ENCODE measurements at places on chromosomes 13 and 19.

- DNase-seq = no peak
Observed at GRCh38 chr19:40605216-40605971, 4.2 kb downstream of the LTBP4 start.

DNA sequence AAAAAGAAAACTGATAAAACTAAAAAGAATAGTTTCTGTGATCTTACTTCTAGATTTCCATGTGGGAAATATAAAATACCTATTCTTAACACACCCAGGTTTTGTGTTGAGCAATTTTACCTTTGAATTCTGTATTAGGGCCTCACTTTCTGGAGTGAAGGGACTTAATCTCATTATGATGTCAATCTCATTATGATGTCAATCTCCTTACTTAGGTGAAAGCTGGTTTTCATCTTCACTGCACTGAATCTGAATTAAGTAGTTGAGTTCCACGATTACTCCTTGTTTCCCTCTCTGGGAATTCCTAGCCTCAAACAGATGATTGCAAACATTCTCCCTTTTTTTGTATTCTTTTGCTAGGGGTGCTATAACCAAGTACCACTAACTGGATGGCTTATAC is 1367.2 kb downstream of the EFNB2 start:
- no peak for DNase-seq

- DNase-seq = no peak
Observed at GRCh38 chr13:21595546-21595822, 8.5 kb downstream of the MICU2 start.

DNA sequence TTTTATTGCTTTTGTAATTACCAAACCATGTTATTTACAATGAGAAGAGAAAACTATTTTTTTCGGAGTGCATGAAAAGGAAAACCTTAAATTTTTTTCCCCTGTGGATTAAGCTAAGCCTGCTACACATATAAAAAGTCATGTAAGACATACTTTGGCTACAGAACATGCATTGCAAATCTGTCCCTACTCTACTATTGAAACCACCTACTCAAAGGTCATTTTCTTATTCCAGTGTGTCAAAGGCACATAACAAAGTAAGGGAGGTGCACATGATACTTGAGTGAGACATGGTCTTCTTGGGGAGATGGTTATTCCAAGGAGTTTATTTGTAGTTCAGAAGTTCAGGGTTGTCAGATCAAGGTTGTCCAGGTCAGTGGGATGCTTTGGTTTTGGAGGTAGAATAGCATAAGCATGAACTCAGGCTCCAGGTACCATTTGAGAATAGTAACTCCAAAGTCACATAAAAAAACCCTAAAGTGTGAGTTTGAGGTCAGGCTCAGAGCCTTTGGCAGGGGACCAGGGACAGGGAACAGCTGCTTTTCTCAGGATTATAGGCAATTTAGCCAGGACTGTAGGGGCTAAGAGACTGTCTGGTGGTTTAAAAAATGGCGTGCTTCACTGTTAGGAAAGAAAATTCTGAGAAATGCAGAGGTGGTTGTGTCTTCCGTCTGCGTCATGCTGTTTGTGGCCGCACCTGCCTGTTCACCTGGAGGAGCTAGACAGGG is 15.4 kb downstream of the FARP1 start:
- DNase-seq = no peak

- DNase-seq = no peak
Observed at GRCh38 chr13:89568276-89568675, 1779.2 kb upstream of the MIR17HG start.

GRCh38 chr13:44207476-44207875 is 166.1 kb upstream of the SERP2 start:
- DNase-seq = no peak

DNA sequence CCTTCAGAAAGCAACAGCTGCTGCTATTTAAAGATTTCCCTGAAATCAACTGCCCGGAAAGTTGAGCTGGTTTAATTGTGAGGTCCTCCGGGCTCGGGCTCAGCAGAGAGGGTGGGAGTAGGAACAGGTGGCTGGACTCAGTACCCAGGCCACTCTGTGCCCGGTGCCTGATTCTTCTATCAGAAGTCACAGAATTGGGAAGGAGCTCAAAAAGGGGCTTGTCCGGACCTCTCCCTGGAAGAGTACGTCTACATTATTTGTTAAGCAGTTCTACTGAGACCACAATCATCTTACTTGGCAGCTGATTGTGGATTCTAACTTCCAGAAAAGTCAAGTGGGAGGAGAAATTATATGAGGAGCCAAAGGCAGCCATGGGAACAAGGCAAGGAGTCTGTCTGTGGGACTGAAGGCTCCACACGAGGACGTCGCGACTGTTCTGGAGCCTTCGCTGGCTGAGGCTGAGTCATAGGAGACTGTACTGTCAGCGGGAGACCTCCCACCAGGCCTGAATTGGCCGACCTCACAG is 91.7 kb upstream of the ANKRD10 start:
- peak; percentile 4 for DNase-seq

DNA sequence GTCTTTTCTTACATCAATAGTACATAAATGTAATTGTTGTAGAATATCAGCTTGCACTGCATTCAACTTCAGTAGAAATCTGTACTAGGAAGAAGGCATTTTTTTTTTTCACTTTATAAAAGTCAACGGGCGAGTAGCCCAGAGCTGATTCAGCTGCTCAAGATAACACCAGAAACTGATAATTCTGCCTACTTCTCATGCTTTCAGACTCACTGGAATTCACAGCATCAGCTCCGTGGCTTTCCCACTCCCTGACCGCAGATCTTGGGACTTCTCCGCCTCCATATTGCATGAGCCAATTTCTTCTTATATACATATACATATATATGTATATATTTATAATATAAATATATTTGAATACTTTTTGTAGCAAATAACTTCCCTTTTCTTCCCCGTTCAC is 263.1 kb upstream of the RXFP2 start:
- no peak for DNase-seq

GRCh38 chr19:19451429-19452242 is 46.2 kb downstream of the GATAD2A start:
- no peak for DNase-seq

GRCh38 chr13:40271271-40271885 is 395.1 kb downstream of the FOXO1 start:
- DNase-seq = peak; percentile 3

DNA sequence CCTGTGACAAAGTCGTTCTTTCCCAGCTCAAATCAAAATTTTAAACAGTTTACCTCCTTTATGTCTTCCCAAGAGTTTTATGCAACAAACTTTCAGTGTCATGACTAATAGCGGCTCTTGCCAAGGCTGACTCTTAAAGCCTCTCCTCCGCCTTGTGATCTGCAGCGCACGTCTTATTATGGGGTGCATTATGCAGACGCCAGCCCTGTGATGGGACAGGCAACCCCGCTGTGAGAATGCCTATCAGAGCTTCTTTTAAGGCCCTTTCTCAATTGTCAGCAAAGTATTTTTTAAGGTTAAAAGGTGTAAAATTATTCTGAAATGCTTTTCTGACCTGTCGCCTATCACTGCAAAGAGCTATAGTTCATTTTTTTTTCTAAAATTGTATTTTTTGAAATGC is 152.8 kb downstream of the SOX1 start:
- no peak for DNase-seq

- no peak for DNase-seq
Observed at GRCh38 chr19:56880592-56881190, 40.2 kb upstream of the PEG3 start.

DNA sequence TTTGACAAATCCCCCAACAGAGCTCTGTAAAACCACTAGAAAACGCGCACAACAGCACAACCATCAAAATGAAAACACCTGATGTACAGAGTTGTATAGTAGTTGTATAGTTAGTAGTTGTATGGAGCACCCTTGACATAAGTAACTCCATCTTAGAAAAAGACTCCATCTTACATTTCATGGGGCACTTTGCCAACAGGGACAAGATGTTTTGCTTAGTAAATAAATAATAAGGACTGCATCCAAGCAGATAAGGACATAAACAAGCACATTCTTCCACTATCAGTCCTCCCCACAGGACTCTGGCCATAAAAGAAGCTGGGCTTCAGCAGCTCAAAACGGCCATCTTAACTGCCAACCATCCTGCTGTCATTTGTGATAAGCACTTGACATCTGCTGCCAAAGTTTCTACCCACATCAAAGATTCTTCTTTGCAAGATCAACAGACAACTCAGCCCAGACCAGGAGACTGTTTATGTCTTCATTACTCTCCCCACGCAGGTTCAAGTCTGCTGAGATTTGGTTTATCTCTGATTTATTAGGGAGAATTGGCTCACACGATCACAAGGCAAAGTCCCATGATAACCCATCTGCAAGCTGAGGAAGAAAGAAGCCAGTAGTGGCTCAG is 20.7 kb upstream of the ZNF331 start:
- DNase-seq = no peak

- DNase-seq = no peak
Observed at GRCh38 chr13:39904959-39905358, 249.5 kb downstream of the COG6 start.

DNA sequence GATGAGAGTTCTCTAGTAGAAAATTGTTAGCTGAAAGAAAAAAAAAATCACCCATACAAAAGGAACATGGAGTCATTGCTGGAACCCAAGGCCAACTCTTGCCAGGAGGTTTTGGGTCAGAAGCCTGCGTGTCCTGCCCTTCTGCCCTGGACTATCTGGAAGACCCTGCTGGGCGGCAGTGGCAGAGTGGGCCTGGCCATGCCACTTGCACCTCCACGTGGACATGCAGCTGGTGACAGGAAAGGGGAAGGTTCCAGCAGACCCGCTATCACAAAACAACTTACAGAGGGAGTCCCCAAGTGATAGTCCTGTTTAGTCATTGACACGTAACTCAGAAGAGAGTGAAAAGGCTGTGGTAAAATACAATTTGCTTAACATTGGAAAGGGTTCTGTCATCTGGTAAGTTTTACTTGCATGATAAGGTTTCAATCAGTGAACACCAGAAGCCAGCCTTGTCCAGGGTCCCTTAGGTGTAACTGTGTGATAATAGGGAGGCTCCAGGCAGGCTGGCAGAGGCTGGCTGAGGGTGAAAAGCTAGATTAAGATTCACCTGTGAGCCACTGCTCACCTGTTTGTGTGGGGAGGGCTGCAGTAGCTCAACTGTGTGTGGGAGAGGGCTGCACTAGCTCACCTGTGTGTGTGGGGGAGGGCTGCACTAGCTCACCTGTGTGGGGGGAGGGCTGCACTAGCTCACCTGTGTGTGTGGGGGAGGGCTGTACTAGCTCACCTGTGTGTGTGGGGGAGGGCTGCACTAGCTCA is 47.8 kb downstream of the COL4A2 start:
- no peak for DNase-seq

DNA sequence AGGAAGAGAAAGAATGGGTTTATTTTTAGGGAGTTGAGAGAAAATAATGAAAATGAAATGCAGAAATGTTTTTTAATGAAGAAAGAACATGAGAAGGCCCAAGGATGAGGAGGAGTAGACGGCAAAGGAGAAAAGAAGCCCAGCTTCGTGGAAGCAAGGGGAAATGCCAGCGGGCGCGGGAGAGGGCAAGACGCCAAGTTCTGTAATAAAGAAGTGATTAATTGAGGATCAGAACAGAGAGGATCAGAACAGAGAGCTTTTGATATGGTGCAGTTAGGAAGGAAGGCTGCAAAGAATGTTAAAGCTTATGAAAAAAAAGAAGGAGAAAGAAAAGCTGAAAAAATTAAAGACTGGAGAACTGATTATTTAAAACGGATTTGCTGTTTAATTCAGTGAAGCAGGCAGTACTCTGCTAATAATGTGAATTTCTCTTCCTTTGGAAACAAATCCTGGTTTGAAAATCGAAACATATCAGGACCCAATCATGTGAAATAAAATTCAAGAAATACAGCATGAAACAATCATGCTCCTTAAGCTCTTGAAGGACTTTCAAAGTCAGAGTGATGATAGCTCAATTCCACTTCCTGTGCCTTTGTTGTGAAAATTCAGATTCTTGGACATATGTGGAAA is 99.3 kb upstream of the SOX1 start:
- no peak for DNase-seq

GRCh38 chr19:17052439-17052838 is 22.8 kb downstream of the HAUS8 start:
- peak; percentile 65 for DNase-seq

DNA sequence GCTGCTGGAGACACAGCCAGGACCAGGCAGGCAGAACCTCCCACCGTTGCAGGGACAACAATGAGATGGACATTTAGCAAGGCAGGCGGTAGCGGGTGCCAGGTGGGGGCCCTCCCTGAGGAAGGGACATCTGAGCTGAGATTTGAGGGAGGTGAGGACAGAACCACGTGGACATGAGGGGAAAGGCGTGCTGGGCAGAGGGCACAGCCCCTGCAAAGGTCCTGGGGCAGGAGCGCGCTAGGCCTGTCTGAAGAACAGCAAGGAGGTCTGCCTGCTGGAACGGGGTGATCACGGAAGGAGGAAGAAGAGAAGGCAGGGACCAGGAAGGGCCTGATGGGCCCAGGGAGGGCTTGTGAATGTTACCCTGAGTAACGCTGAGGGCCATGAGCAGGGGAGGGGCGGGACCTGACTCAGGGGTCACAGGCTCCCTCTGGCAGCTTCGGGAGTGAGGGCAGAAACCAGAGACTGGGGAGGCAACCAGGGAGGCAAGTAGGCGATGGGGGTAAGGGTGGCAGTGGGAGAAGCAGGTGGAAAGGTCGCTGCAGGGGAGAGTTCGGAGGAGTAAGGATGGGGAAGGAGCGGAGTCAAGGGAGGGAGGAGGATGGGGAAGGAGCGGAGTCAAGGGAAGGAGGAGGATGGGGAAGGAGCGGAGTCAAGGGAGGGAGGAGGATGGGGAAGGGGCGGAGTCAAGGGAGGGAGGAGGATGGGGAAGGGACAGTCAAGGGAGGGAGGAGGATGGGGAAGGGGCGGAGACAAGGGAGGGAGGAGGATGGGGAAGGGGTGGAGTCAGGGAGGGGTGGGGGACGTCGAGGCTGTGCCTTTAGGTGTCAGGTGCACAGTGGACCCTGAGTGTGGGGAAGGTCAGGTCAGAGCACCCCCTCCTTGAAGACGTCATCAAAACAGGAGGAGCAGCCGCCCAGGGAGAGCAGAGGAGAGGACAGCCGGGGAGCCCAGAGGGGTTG is 15.7 kb upstream of the B3GNT3 start:
- peak; percentile 81 for DNase-seq

DNA sequence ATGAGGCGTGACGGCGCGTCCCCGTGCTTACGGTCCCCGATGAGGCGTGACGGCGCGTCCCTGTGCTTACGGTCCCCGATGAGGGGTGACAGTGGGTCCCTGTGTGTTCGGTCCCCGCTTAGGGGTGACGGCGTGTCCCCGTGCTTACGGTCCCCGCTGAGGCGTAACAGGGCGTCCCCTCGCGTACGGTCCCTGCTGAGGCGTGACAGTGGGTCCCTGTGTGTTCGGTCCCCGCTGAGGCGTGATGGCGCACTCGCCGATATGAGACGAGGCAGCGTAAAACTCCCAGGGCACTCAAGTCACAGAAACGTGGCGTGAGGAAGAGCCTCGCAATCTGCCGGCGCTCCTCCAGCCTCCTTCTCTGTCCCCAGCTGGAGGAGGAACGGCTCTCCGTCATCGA is 20.9 kb downstream of the CFAP97D2 start:
- no peak for DNase-seq

GRCh38 chr13:92355213-92355612 is 871.4 kb upstream of the GPC6 start:
- peak; percentile 1 for DNase-seq

DNA sequence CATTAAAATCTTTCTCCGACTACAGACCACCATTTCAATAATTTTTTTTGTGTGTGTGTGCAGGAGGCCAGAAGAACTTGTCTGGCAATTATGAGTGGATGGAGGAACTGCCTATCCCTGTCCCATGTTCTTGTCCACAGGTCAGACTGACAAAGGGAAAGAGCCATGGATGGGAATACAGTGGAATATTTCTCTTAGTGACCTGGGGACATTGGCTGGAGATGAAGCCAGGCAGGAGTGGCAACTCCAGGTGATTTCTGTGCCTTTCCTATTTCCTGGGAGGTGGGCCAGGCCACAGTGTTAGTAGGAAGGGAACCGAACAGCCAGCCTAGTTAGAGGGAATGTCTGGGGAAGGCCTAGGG is 3.7 kb downstream of the PSG9 start:
- DNase-seq = peak; percentile 21

GRCh38 chr13:49026851-49027250 is 51.1 kb downstream of the FNDC3A start:
- DNase-seq = no peak

Data from G401 (cell line).